ENCODE measurements at places on chromosomes 6 and 20. TPM values are rescaled to one million over a fixed set of nuclear protein-coding genes. Genes with fewer than 3 reads are reported as not detected.

GRCh38 chr6:15708231-15708630 lies 45.4 kb upstream of the DTNBP1 start:
- no peaks in the 10 kb centered on the region for H3K27me3 ChIP-seq
- no peak for DNase-seq
- H3K4me1 ChIP-seq: peaks cover 3% of the 10 kb centered on the region
- H3K4me3 ChIP-seq: no peak overlapping the region

- peaks cover 3% of the 10 kb centered on the region for H3K27me3 ChIP-seq
- no peak for DNase-seq
- H3K4me1 ChIP-seq: peaks cover 11% of the 10 kb centered on the region
- no peak overlapping the region for H3K4me3 ChIP-seq
- no peak overlapping the region for H3K27ac ChIP-seq
- H3K36me3 ChIP-seq: no peaks in the 10 kb centered on the region
These were observed 125.3 kb upstream of the SPACA1 start for GRCh38 chr6:87922196-87922946.

GRCh38 chr6:83505356-83505755 lies 7.0 kb upstream of the PRSS35 start:
- H3K4me3 ChIP-seq: no peak overlapping the region
- H3K27me3 ChIP-seq: no peaks in the 10 kb centered on the region
- H3K4me1 ChIP-seq: no peaks in the 10 kb centered on the region
- no peak overlapping the region for H3K27ac ChIP-seq
- DNase-seq: no peak

GRCh38 chr6:138430361-138431145 lies 26.5 kb downstream of the HEBP2 start:
- peaks cover 9% of the 10 kb centered on the region for H3K4me1 ChIP-seq
- no peak for DNase-seq
- peaks cover 11% of the 10 kb centered on the region for H3K36me3 ChIP-seq
- no peak overlapping the region for H3K27ac ChIP-seq
- H3K27me3 ChIP-seq: no peaks in the 10 kb centered on the region
- no peak overlapping the region for H3K4me3 ChIP-seq

GRCh38 chr20:36400909-36401735 lies 95.0 kb downstream of the DLGAP4 start:
- no peaks in the 10 kb centered on the region for H3K27me3 ChIP-seq
- peak; percentile 40 for DNase-seq
- no peak overlapping the region for H3K4me3 ChIP-seq
- peaks cover 18% of the 10 kb centered on the region for H3K4me1 ChIP-seq

- H3K4me1 ChIP-seq: no peaks in the 10 kb centered on the region
- H3K4me3 ChIP-seq: no peak overlapping the region
- H3K27me3 ChIP-seq: no peaks in the 10 kb centered on the region
- H3K27ac ChIP-seq: no peak overlapping the region
These were observed 51.7 kb downstream of the SLC26A8 start for GRCh38 chr6:35972471-35973367.

DNA sequence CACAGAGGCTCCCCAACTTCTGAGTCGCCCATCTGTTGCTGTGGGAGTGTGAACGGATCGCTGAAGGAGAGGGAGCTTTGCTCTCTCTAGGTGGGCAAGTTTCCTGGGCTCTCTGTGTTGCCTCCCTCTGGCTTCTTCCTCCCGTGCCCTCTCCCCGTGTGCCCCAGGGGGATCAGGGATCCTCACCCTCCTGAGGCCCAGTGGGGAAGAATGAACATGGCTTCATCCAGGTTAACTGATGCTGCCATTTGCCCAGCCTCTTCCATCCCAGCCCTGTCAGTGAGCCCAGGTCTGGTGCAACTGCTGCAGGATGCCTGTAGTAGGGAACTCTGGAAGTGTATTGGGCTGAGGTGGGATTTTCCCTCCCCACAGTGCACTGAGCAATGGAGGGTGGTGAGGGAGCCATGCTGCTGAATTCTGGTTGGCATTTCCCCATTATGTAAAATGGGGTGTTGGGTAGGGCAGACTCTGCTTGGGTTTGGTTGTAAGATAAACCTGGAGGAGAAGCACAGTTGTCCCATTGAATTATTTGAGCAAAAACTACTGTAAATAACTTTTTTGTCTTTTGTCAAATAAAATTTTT lies 12.1 kb upstream of the RAB5IF start:
- peaks cover 39% of the 10 kb centered on the region for H3K4me1 ChIP-seq
- DNase-seq: no peak
- peaks cover 41% of the 10 kb centered on the region for H3K36me3 ChIP-seq
- peak overlapping the region; percentile 78 for H3K27ac ChIP-seq
- no peaks in the 10 kb centered on the region for H3K27me3 ChIP-seq

Gene ZNF512B
- 19.9 TPM for total RNA-seq

Gene IRF4
- total RNA-seq: 2.2 TPM

DNA sequence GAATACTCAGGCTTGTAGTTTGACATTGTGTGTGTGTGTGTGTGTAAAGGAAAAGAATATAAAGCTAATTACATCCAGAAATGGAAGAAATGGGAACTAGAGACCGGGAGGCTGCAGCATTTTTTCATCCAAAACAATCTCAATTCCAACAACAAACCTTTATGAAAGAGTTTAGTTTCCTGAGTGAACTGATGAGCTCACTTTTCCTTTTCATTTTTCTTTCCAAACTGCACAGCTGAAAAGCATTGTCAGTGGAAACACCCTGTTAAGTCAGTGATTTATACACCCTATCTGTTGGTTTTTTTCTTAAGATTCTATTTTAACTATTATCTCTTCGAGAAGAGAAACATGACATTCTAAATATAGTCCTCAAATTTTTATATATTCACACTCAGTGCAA lies 130.9 kb downstream of the RFPL4B start:
- no peaks in the 10 kb centered on the region for H3K36me3 ChIP-seq
- H3K4me1 ChIP-seq: no peaks in the 10 kb centered on the region
- no peaks in the 10 kb centered on the region for H3K27me3 ChIP-seq
- no peak for DNase-seq
- H3K27ac ChIP-seq: no peak overlapping the region

GRCh38 chr6:148128014-148128730 lies 214.5 kb upstream of the SASH1 start:
- no peaks in the 10 kb centered on the region for H3K36me3 ChIP-seq
- DNase-seq: no peak
- H3K27ac ChIP-seq: no peak overlapping the region

GRCh38 chr20:1894471-1894950 lies 696 bp upstream of the SIRPA start:
- H3K4me3 ChIP-seq: peak overlapping the region; percentile 77
- peaks cover 63% of the 10 kb centered on the region for H3K4me1 ChIP-seq
- H3K27ac ChIP-seq: no peak overlapping the region
- H3K27me3 ChIP-seq: peaks cover 52% of the 10 kb centered on the region

Measured in WTC11 (cell line).